ENCODE measurements at places on chromosomes 2 and 18.

DNA sequence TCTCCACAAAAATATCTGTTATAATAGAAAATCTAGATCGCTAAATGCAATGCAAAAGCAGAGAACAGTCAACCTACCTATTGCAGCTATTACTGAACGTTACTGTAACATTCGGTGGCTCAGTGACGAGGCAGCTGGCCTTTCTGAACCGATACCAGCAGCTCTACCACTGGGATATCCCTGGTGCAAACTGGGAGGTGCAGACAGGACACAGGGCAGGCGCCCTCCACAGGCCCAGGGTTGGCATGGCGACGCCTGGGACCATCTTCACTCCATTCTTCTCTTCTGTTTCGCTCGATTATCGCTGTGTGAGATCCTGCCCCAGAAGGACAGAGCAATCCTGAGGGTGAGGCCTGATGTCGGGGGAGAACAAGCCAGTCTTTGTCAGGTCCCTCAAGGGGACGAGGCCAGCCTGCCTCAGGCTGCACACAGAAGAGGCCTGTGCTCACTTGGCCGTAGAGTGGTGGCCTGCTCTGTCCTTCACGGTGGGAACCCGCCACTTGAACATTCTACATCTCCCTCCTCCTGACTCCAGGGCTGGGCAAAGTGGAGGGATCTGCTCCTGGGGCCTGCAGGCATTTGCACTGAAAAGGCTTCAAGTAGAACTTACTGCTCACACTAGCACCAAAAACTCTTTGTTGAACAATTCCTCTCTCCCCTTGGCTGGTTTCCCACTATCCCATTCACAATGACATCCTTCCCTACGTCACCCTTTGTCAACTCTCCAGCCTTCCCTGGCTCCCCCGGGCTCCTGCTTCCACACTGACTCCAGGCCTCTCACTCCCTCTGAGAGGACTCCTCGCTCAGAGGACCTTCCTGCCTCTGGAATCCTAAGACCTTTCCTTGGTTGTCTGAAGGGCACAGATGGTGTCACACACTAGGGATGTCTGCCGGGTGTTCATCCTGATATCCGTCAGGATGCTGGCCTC, 49.7 kb downstream of the CYRIA start:
- no peak for DNase-seq

GRCh38 chr2:70300771-70301343, 1.0 kb downstream of the FAM136A start:
- no peak for DNase-seq

DNA sequence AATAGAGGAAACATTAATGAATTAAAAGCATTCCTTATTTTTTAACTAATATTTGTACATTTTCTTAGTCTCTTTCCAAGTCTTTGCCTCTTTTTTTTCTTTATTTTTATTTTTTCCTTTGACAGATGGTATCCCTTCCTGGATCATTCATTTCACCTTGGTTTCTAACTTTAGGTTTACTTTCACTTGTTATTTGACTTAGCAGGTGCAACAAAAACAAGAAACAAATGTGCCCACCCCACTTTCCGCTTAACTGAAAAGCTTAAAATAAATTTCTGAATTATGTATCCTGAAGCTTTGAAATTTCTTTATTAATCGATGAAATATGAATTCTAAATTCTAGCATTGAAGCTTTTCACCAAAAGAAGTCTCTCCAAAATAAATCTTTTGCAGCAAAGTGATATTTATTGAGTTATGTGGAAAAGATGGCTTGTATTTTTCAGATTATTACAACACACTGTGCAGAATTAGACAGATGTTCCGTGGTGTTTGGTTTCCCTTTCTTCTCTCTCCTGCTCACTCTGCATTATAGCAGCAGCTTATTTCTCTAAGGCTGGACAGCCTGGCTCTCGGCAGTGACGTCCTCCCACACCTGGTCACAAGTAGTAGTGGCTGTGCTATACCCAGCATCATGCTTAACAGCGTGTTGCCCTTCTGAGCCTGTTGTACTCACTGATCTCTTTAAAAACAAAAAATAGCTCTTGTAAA, 99.1 kb upstream of the ZNF397 start:
- DNase-seq: no peak

DNA sequence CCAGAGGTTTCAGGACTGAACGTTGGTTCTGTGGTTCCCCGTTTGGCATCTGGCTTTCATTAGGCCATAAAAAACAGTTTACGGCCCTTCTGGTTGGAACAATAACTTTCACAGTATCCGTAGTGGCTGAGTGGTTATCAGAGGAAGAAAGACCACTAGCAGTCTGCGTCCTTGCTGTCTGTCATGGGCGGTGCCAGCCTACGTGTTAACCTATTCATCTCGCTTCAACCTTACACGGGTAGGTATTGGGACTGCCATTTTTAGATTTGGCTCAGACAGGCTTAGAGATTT, 42.6 kb upstream of the ROCK2 start:
- no peak for DNase-seq

GRCh38 chr2:7895289-7895688, 786.6 kb upstream of the ID2 start:
- no peak for DNase-seq

DNA sequence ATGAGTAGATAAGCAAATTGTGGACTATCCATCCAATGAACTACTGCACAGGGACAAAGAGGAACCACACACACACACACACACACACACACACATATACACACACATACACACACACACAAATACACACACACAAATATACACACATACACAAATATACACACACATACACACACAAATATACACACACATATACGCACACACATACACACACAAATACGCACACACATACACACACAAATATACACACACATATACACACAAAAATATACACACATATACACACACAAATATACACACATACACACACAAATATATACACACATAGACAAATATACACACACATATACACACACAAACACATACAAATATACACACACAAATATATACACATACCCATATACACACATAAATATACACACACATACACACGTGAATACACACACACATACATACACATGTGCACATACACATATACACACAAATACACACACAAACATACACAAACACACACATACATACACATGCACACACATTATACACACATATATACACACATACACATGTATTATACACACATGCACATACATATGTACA, 19.8 kb upstream of the EFHD1 start:
- DNase-seq: no peak

- DNase-seq: no peak
These were observed 9.0 kb upstream of the CDK15 start for GRCh38 chr2:201797175-201797840.
